ENCODE measurements at places on chromosomes 16 and 17.

GRCh38 chr16:85302018-85302847, 190.0 kb upstream of the CIBAR2 start:
- peak; percentile 42 for DNase-seq

DNA sequence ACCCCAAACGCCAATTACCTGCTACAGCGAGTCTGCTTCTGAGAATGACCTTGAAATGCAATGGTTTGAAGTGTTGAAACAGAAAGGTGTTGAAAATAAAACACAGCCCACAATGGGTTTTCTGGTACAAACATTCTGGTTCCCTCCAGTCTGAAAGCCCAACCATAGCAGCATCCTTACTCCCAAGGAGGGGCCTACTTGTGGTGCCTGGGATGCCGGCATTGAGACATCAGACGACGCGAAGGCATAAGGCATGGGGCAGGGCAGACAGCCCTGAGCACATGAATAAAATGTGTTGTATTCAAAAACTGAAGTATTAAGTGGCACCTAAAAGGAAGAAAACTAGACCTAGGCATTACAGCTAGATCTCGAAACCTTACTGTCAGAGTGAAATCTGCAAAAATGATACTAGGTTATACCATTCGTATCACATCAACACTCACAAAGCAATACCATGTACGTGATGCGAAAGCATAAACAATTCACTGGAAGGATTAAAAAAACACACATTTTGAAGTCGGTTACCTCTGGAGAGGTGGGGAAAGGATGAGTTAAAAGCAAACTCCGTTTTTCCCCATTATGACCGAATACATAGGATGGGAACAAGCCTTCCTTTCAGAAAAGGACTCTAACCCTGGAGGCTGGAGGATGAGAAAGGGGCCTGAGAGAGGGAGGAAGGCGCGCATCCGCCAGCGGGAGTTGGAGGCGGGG, 702 bp downstream of the NUDT21 start:
- DNase-seq, result no peak

GRCh38 chr16:24986512-24987303, 28.5 kb downstream of the ARHGAP17 start:
- peak; percentile 39 for DNase-seq

DNA sequence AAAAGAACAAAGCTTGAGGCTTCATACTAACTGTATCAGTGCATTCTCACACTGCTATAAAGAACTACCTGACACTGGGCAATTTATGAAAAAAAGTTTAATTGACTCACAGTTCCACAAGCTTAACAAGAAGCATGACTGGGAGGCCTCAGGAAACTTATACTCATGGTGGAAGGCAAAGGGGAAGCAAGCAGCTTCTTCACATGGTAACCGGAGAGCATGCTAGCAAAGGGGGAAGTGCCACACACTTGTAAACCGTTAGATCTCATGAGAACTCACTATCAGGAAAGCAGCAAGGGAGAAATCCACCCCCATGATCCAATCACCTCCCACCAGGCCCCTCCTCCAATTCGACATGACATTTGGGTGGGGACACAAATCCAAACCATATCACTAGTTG, 25.3 kb downstream of the CTRB2 start:
- no peak for DNase-seq

- no peak for DNase-seq
Measured at GRCh38 chr17:74307984-74308773, 17.8 kb upstream of the KIF19 start.

GRCh38 chr17:7308625-7309433, 1.4 kb downstream of the EIF5A start:
- DNase-seq, result peak; percentile 78

DNA sequence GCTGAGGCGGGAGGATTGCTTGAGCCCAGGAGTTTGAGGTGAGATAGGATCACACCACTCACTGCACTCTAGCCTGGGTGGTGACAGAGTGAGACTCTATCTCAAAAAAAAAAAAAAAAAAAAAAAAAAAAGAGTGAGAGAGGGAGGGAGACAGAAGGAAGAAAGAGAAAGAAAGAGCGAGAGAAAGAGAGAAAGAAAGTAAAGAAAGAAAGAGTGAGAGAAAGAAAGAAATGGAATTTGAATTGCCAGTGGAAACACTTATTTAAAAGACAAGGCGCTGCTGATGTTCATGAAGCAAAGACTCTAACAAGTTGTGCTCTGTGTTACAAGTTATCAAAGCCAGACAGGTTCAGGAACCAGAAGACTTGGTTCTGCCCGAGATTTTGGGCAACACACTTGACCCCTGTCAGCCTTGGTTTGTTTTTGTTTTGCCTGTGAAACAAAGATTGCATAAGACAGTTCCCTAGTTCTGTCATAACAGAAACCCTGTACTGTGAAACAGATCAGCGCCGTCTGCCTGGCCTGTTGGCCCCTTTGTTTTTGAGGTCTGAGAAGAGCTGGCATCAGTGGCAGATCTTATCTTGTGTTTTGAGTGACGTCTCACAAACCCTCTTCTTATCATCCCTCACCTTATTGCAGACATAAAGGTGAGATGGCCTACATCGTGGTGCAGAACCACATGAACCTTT, 55.4 kb upstream of the ENDOV start:
- no peak for DNase-seq

- peak; percentile 88 for DNase-seq
Measured at GRCh38 chr17:72587156-72587555, 466.3 kb downstream of the SOX9 start.
